ENCODE measurements at places on chromosomes 2 and 18. TPM values are rescaled to one million over a fixed set of nuclear protein-coding genes. Genes with fewer than 3 reads are reported as not detected.

DNA sequence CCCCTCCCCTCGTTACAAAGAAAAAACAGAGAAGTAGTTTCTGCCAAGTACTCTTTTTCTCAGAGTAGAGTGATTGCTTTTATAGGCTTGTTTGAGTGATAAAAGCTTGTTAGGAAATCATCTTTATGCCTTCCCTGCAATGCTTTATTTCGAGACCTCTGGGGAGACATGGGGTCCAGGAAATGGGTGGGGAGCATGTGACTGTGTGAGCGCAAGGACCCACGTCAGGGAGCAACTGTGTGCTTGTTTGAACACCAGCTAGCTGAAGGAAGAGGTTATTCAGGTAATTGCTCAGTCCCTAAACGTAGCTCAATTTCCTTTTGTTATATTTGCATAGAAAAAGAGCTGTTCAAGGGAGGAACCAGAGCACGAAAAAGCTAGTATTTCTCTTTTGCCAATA, 187.3 kb downstream of the FAM210A start:
- no peak for DNase-seq

Gene CAD
- 38.9 TPM for total RNA-seq

DNA sequence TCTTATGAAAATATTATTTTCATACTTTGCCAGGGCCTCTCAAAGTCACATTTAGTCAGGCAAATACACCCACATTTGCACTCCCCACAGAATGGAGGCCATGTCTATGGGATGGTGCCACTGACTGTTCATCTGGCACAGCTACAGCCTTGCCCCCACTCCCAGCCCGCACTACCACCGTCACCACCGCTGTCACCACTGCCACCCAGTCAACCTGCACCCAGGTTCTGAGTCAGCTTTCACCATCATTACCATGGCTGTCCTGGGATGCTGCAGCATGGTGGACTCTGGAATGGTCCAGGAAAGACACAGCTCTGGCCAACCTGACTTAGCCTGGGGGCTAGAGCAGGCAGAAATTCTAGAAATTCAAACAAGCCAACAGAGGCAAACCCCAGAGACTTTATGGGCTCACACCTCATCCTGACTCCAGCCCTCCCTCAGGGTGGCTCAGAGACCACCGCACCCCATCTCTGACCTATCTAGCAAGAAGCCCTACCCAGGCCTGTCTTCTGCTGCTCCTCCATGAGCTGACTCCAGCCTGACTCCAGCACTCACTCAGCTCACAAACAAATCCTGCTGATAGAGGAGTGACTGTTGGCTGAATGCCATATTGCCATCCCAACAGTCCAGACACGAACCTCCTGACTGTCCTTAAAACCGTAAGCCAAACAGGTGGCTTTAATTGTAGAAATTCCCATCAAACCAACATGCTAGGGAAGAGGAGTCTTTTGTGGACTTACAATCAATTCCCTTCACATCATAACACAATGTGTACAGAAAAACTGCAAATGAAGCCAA, 28.0 kb downstream of the DNER start:
- no peak for DNase-seq

DNA sequence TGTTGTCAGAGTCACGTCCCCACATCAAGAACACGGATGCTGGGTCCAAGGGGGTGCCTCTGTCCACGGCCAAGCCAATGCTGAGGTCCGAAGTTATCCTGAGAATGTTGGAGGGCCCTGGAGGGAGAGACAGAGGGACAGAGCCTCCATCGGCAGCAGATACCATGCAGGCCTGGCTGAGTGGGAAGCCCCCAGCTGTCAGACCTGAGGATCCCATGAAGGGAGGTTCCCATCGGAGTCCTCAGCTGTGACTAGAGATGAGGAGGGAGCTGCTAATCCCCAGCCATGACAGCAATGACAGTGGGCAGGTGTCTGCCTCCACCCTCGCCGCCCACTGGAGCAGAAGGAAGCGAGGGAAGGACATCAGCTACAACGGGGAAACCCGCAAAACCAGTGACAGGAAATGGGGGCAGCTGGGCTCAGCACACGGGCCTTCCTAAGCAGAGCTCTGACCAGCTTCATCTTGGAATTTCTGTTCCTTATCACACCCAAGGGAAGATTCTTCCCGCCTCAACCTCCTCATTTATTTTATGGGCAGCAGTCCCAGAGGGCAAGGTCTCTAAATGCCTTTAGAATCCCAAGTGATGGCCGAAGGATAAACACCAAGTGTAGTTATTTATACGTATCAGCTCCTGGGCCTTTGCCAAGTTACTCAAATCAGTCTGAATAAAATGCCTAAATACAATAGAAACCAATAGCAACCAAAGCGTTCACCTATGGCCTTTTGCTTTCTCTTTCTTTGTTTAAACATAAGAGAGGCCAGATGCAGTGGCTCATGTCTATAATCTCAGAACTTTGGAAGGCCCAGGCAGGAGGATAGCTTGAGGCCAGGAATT, 32.2 kb downstream of the FAM178B start:
- DNase-seq: no peak

- no peak for DNase-seq
Measured at GRCh38 chr2:181818840-181819239, 72.7 kb upstream of the ITPRID2 start.

DNA sequence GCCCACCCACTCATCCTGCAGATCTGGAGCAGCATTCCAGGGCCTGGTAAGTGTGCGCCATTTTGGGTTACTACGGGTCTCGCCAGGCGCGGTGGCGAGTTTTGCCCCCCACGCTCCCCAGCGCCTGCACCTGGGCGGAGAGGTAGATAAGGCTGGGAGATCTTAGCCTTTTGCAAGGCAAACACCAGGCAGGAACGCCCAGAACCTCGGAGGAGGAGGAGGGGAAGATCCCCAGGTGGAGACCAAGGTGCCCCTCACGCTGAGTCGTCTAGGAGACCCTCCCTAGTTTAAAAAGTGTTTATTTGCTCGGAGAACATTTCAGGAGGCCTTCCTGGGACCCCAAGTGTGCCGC, 365 bp upstream of the RAMP1 start:
- DNase-seq: no peak

Gene TCF4
- total RNA-seq: 89.7 TPM

- DNase-seq: no peak
Measured at GRCh38 chr2:120674246-120675170, 61.2 kb upstream of the GLI2 start.

Gene GPR55
- total RNA-seq: 1.2 TPM

DNA sequence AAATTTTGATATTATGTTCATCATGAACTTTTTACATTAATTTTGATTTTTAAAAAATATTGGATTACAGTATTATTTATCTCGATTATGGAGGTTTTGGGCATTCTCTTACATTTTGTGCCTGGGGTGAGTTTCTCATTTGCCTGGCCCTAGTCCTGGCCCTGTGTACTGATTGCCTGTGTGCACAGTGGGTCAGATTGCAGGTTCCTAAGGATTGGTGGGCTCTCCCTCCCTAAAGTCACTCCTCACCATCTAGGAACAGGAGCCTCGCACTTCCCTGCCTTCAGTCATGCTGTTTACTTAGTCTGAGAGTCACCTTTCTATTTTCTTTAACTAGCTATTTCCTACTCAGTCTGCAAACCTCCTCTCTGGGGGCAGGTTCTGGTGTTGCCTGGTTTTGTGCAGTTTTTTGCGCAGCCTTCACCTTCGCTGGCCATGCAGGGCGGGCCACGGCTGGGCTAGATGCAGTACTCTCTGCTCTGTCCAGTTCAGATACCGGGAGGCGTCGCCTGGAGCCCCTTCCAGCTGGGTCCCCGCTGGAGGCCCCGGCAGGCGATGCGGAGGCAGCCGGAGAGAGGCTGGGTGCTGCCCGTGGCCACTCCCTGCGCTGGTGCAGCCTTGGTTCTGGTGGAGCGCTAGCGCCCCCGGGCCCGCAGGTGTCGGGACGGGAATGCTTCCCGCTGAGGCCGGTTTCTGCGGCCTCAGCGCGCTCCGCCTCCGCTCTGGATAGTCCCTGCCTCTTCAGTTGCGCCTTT, 23.3 kb upstream of the MC5R start:
- no peak for DNase-seq

DNA sequence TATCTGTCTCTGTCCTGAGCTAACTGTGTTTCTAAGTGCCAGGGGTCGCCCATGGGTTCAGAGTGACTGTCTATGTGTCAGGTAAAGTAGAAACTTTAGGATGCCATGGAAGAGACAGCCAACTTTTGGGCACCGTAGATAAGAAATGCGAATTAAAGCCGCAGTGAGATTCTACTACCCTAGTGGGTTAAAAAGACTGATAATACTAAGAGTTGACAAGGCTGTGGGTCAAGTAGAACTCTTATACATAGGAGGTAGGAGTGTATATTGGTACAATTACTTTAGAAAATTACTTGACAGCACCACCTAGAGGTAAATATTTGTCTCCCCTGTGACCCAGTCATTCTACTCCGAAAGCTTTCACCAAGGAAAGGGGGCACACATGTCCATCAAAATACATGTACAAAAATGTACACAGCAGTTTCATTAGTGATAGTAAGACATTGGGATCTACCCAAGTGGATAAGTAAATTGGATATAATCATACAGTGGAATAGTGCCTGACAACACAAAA, 371.3 kb downstream of the SLC4A3 start:
- DNase-seq: no peak

Gene TLX2
- total RNA-seq: 0.56 TPM

- no peak for DNase-seq
Measured at GRCh38 chr2:50791271-50791670, 240.7 kb downstream of the NRXN1 start.

Gene HOXD11
- not detected for total RNA-seq

- DNase-seq: no peak
Measured at GRCh38 chr18:22043837-22044236, 125.6 kb upstream of the GATA6 start.

Gene SMYD1
- not detected for total RNA-seq

Gene RGPD3
- 2.1 TPM for total RNA-seq

- no peak for DNase-seq
Measured at GRCh38 chr2:190514676-190515075, 19.8 kb downstream of the NEMP2 start.

DNA sequence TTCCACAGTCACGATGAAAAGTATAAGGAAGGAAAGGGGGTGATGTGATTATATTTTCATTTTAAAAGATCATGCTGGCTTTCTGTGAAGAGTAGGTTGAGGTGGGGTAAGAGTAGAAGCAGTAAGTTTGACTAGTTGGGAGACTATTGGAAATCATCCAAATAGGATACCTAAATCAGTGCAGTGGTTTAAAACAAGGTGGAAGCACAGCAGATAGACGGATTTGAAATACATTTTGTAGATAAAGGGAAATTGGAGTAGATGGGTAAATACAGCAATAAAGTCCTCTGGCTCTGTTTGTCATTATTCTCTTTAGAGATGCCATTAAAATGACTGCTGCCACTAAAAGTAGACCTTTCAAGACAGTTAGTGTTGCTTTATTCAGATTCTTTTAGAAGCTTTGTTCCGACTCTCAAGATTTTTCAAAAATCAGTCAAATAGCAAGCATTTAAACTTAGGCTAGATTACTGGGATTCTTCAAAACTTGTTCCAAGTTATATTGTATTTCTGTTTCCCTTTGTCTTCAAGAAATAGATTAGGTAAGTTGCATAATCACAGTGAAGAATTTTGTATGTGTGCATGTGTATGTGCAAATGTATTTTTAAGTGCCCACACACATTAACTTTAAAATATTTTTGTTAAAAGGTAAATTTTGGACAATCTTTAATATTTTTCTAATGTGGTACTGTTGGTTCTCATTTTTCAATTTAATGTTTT, 61.7 kb upstream of the DTNA start:
- no peak for DNase-seq

- no peak for DNase-seq
Measured at GRCh38 chr2:215836881-215837280, 176.5 kb downstream of the MREG start.

DNA sequence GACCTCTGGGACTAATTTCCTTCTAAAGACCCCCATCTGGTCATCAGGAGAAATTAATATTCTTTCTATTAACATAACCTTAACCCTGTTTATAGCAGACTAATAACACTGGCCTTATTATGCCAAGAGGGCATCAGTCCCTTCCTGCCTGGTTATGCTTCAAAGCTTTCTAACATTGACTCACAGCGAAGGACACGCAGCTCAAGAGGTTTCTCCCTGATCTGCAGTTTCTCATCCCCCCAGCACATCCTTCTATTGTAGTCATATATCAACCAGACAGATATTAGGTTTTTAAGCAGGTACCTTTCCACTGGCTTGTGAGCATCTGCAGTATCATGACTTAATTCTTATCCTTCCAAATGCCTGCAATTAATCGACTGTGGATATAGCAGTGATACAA, 100.0 kb upstream of the CXCR4 start:
- DNase-seq: no peak

GRCh38 chr2:71166812-71167211, 36.4 kb downstream of the MPHOSPH10 start:
- no peak for DNase-seq

Gene MEP1B
- not detected for total RNA-seq

Gene ANKRD29
- total RNA-seq: 9.9 TPM

Gene ACTR1B
- total RNA-seq: 89.1 TPM

GRCh38 chr18:36419900-36420531, 122.5 kb downstream of the FHOD3 start:
- DNase-seq: no peak

GRCh38 chr18:42781298-42781815, 334.1 kb downstream of the RIT2 start:
- no peak for DNase-seq

- DNase-seq: no peak
Measured at GRCh38 chr2:197888321-197888720, 83.9 kb downstream of the PLCL1 start.
